ENCODE measurements at places on chromosomes 2 and 18.

- no peak for DNase-seq
Measured at GRCh38 chr2:174662459-174662858, 64.9 kb upstream of the WIPF1 start.

GRCh38 chr2:130756874-130757668 is 1.7 kb downstream of the AMER3 start:
- no peak for DNase-seq

GRCh38 chr18:47418746-47419145 is 167.3 kb upstream of the SKOR2 start:
- no peak for DNase-seq

DNA sequence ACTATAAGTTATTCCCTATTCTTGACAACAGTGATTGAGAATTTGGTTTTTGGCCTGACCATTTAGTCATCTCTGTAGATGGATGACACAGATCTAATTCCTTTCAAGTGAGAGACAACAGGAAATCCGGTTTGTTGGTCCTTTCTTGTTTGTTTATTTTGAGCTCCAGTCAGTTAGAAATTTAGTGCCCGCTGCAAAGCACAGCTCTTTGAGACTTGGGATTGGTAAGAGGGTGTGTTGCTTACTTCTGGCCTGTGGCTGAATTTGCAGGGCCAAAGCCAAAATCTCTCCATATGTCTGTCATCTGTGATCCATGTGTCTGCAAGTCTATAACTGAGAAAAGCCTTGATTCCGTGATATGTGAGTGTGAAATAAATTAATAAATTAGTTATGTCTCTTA is 74.3 kb downstream of the BIN1 start:
- DNase-seq, result no peak

- no peak for DNase-seq
Measured at GRCh38 chr2:124804014-124804940, 779.2 kb downstream of the CNTNAP5 start.
